ENCODE measurements at places on chromosomes 4 and X. TPM values are rescaled to one million over a fixed set of nuclear protein-coding genes. Genes with fewer than 3 reads are reported as not detected.

Gene CTAG1B
- not detected for total RNA-seq

Gene NSUN7
- 0.23 TPM for total RNA-seq

Gene REPS2
- not detected for total RNA-seq

DNA sequence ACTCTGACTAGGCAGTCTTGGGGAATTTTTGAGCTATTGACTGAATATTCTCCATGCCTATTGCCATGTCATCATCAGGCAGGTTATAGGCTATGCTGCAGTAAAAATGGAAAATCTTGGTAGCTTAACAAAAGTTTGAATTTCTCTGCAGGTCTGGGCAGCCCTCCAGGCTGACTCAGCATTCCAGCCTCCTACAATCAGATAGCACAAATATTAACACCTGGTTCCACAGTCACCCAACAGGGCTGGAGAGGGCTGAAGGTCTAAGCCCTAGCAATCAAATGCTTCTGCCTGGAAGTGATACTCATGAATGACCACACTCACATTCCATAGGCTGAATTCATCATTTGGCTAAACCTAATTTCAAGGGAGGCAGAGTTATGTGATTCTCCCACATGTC, 9.6 kb upstream of the PPP3CA start:
- no peaks in the 10 kb centered on the region for H3K36me3 ChIP-seq
- H3K4me1 ChIP-seq, result no peaks in the 10 kb centered on the region
- H3K27me3 ChIP-seq, result peaks cover 22% of the 10 kb centered on the region

- no peak for DNase-seq
- H3K4me1 ChIP-seq, result peaks cover 5% of the 10 kb centered on the region
Observed at GRCh38 chrX:21656587-21657317, 1.4 kb downstream of the KLHL34 start.

DNA sequence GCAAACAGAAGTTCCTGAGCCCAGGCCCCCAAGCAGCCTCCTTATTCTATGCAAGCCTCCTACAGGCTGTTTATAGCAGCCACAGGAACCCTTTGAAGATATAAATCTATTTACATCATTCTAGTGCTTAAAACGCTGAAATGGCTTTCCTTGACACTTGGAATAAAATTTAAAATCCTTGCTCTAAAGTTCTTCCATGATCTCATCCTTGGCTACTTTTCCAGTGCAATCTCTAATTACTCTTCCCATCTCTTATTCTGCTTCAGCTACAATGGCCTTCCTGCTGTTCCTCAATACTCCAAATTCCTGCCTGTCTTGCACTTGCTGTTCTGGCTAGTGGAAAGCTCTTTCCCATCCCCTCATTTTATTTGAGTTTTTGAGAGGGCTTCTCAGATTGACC, 634.2 kb upstream of the NR3C2 start:
- no peaks in the 10 kb centered on the region for H3K36me3 ChIP-seq
- H3K4me1 ChIP-seq, result no peaks in the 10 kb centered on the region
- no peak overlapping the region for H3K27ac ChIP-seq
- H3K4me3 ChIP-seq, result no peak overlapping the region
- DNase-seq, result no peak

GRCh38 chrX:149818652-149819051, 36.9 kb downstream of the MAGEA9 start:
- H3K27me3 ChIP-seq, result peaks cover 8% of the 10 kb centered on the region
- H3K36me3 ChIP-seq, result no peaks in the 10 kb centered on the region
- DNase-seq, result no peak
- no peak overlapping the region for H3K27ac ChIP-seq
- peaks cover 7% of the 10 kb centered on the region for H3K4me1 ChIP-seq
